ENCODE measurements at places on chromosomes 4 and X.

DNA sequence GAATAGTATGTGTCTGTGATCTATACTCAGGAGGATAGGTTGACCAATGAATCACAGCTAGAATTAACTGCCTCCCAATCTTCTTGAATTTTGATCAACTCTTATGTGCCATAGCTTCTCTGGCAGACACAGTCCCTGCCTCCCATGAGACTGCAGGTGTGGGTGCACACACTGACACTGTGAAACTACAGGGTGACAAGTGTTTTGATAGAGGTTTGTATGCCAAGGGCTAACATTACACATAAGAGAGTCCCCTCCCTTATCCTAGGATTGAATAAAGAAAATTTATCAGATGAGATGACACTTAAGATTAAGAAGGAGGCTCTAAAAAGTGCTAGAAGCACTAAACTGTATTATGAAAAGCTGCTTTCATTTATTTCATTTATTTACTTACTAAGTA is 218.4 kb upstream of the BMP3 start:
- no peak for DNase-seq

- DNase-seq = no peak
These were observed 74.8 kb downstream of the COX18 start for GRCh38 chr4:72994670-72995069.

DNA sequence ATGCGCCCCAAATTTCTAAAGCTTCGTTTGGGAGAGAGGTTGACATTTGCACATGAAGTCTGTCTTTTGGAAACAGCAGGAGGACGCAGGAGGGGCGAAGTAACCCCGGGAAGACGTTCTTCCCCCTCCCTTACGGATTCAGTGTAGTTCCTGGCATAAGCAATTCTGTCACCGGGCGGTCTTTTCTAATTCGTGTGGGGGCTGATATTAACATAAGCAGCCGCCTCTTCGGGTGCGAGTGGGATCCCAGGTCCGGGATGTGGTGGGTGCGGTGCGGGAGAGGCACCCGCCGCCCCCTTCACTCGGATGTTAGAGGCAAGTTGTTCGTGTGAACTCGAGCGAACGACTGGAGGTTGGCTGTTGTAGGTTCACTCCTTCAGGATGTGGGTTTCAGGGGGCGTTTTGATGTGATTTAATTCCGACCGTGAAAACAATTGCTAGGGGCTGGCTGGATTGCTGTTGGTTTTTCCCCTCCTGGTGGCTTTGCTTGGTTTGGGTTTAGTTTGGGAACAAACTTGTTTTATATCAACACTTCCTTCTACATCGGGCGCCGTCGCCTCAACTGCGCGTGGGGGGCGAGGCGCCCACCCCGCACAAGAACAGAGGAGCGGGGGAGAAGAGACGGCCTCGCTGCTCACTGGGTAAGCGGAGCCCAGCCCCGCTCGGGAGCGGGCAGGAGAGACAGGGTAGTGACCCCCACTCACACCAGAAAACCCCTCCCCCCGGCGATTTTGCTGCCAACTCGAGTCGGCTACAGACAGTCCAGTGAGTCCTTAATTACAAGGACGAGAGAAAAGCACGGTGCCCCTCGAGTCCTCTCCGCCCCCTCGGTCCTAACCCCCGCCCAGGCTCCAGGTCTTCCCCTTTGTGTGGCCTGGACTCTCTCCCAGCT is 2.9 kb upstream of the LEF1 start:
- DNase-seq = no peak

- no peak for DNase-seq
These were observed 43.5 kb upstream of the SLC25A31 start for GRCh38 chr4:127686658-127687057.
